GM12878 (cell line): ENCODE measurements at places on chromosomes 1 and 21.

- no peak for DNase-seq
These were observed 30.1 kb upstream of the KCNK2 start for GRCh38 chr1:215052256-215053015.

- no peak for DNase-seq
These were observed 884 bp downstream of the SPATA6 start for GRCh38 chr1:48470950-48471690.

DNA sequence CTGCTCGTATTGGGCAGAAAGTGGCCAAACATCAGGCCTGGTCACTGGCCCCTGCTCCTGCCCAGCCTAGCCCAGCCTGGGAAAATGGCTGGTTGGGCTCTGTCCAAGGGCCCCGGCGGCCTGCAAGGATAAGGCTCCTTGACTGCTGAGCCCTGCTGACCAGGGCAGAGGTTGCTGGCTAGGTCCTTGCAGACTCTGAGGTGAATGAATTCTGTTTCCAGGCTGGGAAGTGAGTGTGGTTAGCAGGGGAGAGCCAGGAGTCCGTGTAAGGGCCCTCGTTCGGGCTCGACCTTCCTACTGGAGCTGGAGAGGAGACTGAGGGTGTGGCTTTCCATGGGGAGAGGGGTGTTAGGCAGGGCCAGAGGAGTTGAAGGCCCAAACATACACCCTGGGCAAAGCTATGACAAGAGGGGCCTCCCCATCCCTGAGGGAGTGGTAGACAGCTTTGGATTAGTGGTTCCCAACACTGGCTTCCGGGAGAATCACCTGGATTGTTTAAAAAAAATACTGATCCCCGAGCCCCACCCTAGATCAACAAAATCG lies 20.6 kb downstream of the CSF1 start:
- DNase-seq, result no peak

GRCh38 chr1:99544328-99544727 lies 101.6 kb upstream of the PALMD start:
- no peak for DNase-seq
